Activated T-helper 2 cell treated with anti-CD3 and anti-CD28 coated beads, Interferon-gamma antibody, Interleukin-2, Interleukin-4, amounts not matched to agents 10 μg/mL and 5 μg/mL and 100 μg/mL, durations not matched to agents 14 hours and 24 hours and 36 hours (primary cell): ENCODE measurements at places on chromosomes 7 and 10.

DNA sequence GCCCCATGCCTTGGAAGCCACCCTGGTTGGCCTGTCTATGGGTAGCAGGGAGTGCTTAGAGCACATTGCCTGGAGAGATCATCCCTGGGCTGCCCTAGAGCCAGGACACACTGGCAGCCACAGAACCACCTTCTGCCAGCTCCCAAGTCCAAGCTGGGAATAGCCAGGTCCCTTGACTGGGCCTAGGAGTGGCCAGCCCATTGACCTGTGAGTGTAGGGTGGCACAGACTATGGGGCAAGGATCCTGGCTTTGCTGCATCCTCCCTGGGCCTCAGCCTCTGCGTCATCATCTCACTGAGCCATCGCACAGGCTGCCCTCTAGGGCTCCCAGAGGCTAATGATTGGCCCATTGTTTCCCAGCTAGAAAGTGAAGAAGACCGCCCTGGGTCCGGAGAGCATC is 7.0 kb downstream of the AQP1 start:
- no peaks in the 10 kb centered on the region for H3K4me1 ChIP-seq
- no peak overlapping the region for H3K4me3 ChIP-seq
- H3K27ac ChIP-seq: no peak overlapping the region
- H3K27me3 ChIP-seq: no peaks in the 10 kb centered on the region
- H3K36me3 ChIP-seq: no peaks in the 10 kb centered on the region

- H3K27me3 ChIP-seq: no peaks in the 10 kb centered on the region
- DNase-seq: no peak
- no peak overlapping the region for H3K27ac ChIP-seq
- H3K4me3 ChIP-seq: no peak overlapping the region
- no peaks in the 10 kb centered on the region for H3K36me3 ChIP-seq
Measured at GRCh38 chr7:39375047-39375873, 190.9 kb upstream of the YAE1 start.

DNA sequence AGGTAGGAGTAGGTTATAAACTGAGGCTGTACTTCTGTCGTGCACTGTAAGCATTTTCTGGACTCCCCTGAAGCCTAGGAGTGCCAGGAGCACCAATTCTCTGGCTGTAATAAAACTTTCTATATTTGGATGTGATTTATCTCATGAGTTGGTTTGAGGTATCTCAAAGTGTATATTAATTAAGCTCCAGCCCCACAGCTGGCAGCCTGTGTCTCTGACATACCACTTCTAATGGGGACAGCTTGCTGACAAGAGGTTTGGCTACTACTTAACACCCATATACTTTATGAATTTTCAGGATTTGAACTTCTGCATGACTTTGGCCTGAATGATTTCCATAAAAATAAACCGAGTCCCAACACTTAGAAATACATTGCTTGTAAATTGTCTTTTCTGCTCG is 35.2 kb downstream of the CFAP58 start:
- H3K36me3 ChIP-seq: no peaks in the 10 kb centered on the region
- peaks cover 31% of the 10 kb centered on the region for H3K27me3 ChIP-seq
- no peak overlapping the region for H3K4me3 ChIP-seq
- no peak overlapping the region for H3K27ac ChIP-seq
- peaks cover 22% of the 10 kb centered on the region for H3K4me1 ChIP-seq

DNA sequence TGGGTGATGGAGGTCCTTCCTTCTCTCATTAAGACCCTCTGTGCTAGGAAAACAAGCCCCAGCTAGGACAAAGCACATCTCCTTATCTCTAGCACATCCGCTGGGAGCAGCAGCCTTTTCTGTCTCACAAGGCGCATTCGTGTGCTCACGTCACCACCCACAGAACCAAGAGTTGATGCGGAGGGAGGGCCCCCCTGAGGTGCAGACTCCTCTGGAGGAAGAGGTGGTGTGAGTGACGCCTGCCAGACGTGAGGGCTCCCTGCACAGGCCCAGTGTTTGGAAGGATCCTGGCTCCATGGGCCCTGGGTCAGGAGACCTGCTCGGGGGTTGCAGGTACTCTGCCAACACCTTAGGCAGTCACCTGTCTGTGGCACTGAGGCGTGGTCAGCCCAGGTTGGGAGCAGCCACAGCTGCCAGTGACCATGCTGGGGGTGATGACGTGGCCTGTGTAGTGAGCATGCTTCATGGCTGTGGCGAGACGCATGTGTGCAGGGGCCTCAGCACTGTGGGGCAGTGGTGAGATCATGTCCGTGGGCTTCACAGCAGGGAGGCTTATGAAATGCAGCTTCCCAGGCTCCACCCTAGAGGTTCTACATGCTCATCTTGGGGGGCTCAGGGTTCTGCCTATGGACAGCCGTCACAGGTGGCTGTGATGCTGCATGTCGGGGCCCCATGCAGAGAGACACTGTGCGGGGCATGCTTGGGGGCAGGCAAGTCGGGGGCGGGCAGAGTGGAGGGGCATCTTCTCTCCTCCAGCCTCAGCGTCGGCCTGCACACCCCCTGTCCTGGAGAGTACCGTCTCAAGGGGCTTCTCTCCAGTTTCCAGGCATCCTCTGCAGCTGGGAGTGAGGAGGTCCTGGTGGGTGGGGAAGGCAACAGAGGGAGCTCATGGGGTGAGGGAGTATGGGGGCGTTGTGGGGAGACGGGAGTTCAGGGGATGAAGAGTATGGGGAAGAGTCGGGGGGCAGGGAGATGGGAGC is 56.2 kb upstream of the DPYSL4 start:
- no peaks in the 10 kb centered on the region for H3K27me3 ChIP-seq
- no peak for DNase-seq
- no peak overlapping the region for H3K4me3 ChIP-seq
- H3K36me3 ChIP-seq: no peaks in the 10 kb centered on the region

DNA sequence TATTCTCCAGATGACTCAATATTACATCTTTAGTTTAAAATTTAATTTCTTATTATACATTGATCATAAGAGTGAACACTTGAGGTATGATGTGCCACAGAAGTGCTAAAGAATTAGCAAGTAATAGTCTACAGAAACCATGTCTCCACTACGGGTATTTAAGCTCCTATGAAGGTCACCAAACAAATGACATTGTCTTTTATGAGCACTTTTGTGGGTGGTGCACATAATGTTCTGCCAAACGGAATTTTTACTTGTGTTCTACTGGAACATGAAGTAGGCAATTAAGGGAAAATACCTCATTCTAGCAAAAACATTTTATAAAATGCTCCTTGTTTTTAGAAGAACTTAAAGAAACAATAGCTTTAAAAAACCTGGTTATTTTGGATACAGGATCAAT is 27.4 kb upstream of the CUBN start:
- H3K36me3 ChIP-seq: no peaks in the 10 kb centered on the region
- no peak for DNase-seq
- H3K4me1 ChIP-seq: peaks cover 2% of the 10 kb centered on the region
- no peak overlapping the region for H3K4me3 ChIP-seq
- no peaks in the 10 kb centered on the region for H3K27me3 ChIP-seq

GRCh38 chr7:130189343-130189742 is 15.9 kb downstream of the TMEM209 start:
- H3K4me1 ChIP-seq: peaks cover 4% of the 10 kb centered on the region
- DNase-seq: no peak
- no peak overlapping the region for H3K4me3 ChIP-seq
- H3K36me3 ChIP-seq: peaks cover 55% of the 10 kb centered on the region

GRCh38 chr10:67903581-67903980 is 19.1 kb downstream of the SIRT1 start:
- no peaks in the 10 kb centered on the region for H3K4me1 ChIP-seq
- H3K4me3 ChIP-seq: no peak overlapping the region
- H3K27me3 ChIP-seq: no peaks in the 10 kb centered on the region
- no peak for DNase-seq

- DNase-seq: no peak
- no peaks in the 10 kb centered on the region for H3K4me1 ChIP-seq
- no peak overlapping the region for H3K4me3 ChIP-seq
- H3K27ac ChIP-seq: no peak overlapping the region
- no peaks in the 10 kb centered on the region for H3K27me3 ChIP-seq
- H3K36me3 ChIP-seq: peaks cover 19% of the 10 kb centered on the region
Measured at GRCh38 chr7:159098811-159099655, 45.6 kb downstream of the VIPR2 start.

DNA sequence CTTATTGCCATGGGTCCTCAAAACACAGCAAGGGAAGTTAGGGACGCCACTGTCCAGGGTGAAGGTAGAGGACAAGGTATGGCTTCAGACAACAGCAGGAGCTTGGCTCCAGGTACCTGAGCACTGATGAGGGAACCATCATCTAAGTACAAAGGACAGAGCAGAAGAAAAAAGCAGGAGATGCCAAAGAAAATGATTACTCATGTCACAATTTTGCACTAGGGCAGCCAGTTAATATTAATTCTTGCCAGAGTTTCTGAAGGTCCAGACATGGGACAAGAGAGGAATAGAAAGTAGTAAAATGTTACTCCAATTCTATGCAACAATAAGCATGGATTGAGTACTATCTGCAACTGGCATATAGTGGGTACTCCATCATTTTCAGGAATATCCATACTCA is 14.1 kb downstream of the PTN start:
- DNase-seq: no peak
- H3K36me3 ChIP-seq: no peaks in the 10 kb centered on the region
- H3K4me3 ChIP-seq: no peak overlapping the region
- H3K27ac ChIP-seq: no peak overlapping the region
- H3K27me3 ChIP-seq: no peaks in the 10 kb centered on the region
- H3K4me1 ChIP-seq: no peaks in the 10 kb centered on the region

GRCh38 chr7:30411897-30412296 is 66.7 kb downstream of the NOD1 start:
- H3K36me3 ChIP-seq: no peaks in the 10 kb centered on the region
- no peak overlapping the region for H3K27ac ChIP-seq
- no peaks in the 10 kb centered on the region for H3K27me3 ChIP-seq

- H3K4me3 ChIP-seq: no peak overlapping the region
- H3K27me3 ChIP-seq: peaks cover 52% of the 10 kb centered on the region
- no peaks in the 10 kb centered on the region for H3K36me3 ChIP-seq
- peaks cover 14% of the 10 kb centered on the region for H3K4me1 ChIP-seq
Measured at GRCh38 chr7:155800741-155801267, 11.5 kb downstream of the SHH start.
